ENCODE measurements at places on chromosomes 5 and 9.

- no peak for DNase-seq
Measured at GRCh38 chr5:8396756-8397155, 527.8 kb downstream of the MTRR start.

DNA sequence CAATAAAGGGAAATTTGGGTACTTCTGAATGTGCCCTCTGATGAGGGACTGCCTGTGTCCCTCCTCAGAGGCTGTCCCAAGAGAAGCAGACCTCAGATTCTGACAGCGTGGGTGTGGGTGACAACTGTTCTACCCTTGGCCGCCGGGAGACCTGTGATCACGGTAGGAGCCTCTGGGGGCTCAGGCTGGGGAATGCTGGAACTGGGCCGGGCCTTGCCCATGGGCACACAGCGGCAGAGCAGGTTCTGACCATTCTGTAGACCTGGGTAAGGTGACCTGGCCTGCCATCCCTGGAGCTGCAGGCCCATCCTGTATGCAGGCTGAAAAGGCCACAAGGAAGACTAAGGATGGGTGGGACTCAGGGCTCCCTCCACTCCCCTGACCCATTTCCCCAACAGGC lies 29.5 kb upstream of the GRPEL2 start:
- no peak for DNase-seq

DNA sequence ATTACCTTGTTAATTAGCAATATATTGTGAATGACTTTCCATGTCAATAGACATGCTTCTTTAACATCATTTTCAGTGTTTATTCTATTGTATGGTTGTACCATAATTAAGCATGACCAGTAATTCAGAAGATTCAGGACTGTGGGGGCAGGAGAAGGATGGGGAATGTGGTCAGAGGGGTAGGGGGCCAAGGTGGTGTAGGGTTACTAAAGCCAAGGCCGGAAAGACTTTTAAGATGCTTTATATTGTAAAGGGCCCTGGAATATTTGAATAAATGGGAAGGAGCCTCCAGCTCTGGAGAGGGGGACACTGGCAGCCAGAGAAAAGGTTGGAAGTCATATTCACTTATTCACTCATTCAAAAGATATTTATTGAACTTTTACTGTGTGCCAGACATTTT lies 115.7 kb downstream of the FGF18 start:
- DNase-seq, result no peak

GRCh38 chr5:17364987-17365810 lies 132.8 kb upstream of the TAF11L2 start:
- no peak for DNase-seq
